ENCODE measurements at places on chromosomes 16 and 17.

DNA sequence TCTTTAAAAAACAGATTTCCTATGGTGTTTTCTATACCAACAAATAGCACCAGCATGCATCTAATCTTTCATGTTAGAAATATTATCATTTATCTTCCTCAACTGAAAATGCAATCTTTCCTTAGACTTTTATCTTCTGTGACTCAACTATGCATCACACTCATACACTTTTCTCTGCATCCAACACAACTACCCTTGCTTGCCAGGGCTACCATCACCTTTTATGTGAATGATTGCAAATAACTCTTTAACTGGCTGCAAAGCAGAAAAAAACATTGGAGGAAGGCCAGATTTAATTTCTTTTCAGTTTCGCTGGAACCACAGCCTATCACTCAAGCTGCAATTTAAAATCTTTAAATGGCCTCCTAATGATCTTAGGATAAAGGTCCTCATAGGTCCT lies 212.9 kb downstream of the CDH8 start:
- DNase-seq = no peak

DNA sequence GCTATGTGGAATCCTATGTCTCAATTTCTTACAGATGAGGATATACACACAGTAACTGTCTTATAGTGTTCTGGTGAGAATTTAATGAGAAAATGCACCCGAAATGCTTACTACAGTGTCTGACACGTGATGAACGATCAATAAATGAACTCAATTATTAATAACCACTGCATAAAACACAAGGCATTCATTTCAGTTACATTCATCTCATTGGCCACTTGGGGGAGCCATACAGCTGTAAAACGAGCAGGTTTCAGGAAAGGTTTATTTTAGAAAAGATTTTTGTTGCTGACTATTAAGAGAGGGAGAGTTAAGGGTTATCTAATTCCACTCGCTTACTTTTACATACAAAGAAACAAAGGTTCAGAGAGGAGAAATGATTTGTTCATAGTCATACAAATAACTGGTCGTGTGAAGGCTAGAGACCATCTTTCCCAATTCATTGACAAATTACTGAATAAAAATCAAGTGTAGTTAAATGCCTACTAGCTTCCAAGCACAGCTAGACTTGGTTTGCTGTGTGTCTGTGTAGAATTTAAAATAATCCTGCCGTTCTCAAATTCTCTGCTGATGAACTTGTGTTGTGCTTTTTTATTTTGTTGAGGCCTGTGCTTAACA lies 160.1 kb downstream of the MAP2K4 start:
- no peak for DNase-seq

GRCh38 chr16:70678898-70679670 lies 6.8 kb downstream of the MTSS2 start:
- DNase-seq = no peak

- DNase-seq = no peak
Measured at GRCh38 chr17:47729476-47729875, 3.6 kb upstream of the TBX21 start.

GRCh38 chr17:56913867-56914580 lies at the start of gene TRIM25:
Gene TRIM25, minus strand, starts transcription at chr17:56914049. Its CDS starts 61 bp downstream, at chr17:56913988.
- DNase-seq = peak; percentile 78

Data from stimulated activated CD8-positive, alpha-beta memory T cell treated with anti-CD3 and anti-CD28 coated beads, Interleukin-7, amount 100 ng/mL, for 24 hours (primary cell).